ENCODE measurements at places on chromosomes 11 and 22. TPM values are rescaled to one million over a fixed set of nuclear protein-coding genes. Genes with fewer than 3 reads are reported as not detected.

DNA sequence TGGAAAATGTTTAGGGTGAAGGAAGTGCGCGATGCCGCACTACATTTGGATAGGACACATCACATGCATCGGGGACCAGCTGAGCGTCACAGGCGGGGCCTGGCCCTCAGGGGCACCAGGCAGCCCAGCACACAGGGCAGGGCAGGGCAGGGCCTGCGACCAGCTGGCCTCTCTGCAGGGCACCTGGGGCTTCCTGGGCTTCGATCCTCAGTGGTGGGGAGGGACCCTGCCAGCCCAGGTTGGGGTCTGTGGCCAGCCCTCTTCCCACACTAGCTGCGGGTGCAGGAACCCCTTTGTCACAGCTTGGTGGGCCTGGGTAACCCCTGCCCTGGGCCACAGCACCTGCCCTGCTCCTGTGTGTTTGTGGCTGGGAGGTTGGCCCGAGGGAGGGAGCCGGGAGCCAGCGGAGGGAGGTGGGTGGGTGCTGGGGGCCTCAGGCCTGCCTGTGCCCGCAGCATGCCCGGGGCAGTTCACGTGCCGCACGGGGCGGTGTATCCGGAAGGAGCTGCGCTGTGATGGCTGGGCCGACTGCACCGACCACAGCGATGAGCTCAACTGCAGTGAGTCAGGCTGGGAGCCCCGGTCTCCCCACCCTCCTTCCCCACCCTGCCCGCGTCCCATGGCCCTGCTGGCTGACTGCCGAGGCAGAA is 37.9 kb downstream of the ST14 start:
- H3K4me3 ChIP-seq = no peak overlapping the region
- H3K4me1 ChIP-seq = no peaks in the 10 kb centered on the region
- H3K27me3 ChIP-seq = no peaks in the 10 kb centered on the region
- no peaks in the 10 kb centered on the region for H3K36me3 ChIP-seq
- no peak overlapping the region for H3K27ac ChIP-seq

DNA sequence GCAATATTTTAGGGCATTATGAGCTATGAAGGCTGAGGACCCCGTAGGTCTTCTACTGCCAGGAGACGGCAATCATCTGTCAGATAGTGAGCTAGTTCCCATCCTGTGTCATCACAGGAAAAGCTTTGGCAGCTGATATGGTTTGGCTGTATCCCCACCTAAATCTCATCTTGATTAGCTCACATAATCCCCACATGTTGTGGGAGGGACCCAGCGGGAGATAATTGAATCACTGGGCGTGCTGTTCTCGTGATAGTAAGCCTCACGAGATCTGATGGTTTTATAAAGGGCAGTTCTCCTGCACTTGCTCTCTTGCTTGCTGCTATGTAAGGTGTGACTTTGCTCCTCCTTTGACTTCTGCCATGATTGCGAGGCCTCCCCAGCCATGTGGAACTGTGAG is 18.1 kb downstream of the CSRP3 start:
- H3K27ac ChIP-seq = no peak overlapping the region
- H3K4me1 ChIP-seq = no peaks in the 10 kb centered on the region
- no peaks in the 10 kb centered on the region for H3K27me3 ChIP-seq
- no peak for DNase-seq
- no peak overlapping the region for H3K4me3 ChIP-seq

GRCh38 chr11:48107188-48107704 is 109.4 kb upstream of the OR4B1 start:
- DNase-seq = peak; percentile 65
- H3K4me1 ChIP-seq = peaks cover 54% of the 10 kb centered on the region
- H3K36me3 ChIP-seq = peaks cover 2% of the 10 kb centered on the region
- peak overlapping the region; percentile 79 for H3K27ac ChIP-seq
- no peaks in the 10 kb centered on the region for H3K27me3 ChIP-seq
- no peak overlapping the region for H3K4me3 ChIP-seq

Gene TM7SF2
- total RNA-seq = 17.5 TPM

Gene MYOD1
- total RNA-seq = not detected

All from activated CD8-positive, alpha-beta T cell treated with anti-CD3 and anti-CD28 coated beads for 36 hours (primary cell).